Keratinocyte (primary cell): ENCODE measurements at places on chromosomes 3 and 15.
A peak's percentile ranks its signal among the peaks of the same experiment; 100 is the strongest.

GRCh38 chr15:90617668-90618097, 88.0 kb downstream of the CRTC3 start:
- no peak for DNase-seq

DNA sequence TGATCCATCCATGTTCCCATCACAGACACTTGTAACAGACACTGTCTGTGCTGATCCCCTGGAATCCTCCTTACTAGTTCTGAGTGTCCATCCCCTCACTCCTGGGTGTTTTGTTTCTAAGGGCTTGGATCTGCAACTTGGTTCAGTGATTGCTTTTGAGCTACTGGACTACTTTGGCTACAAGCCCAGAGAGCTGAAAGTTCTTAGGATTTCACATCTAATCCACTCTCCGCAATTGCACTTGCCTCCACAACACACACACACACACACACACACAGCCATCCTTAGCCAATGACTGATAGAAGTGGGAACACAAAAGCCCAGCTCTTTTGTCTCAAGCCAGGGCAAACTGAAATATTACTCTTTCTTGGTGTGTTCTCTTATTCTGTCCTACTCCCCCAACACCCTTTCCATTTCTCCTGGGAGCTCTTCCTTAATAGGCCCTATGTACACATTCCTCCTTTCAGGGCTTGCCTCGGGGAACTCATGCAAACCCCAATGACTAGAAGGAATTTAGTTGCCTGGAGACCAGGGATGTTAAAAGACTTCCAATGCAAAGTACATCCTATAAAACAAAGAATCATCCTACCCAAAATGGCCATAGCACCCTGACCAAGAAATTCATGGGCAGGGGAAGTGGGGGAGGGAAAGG, 206.1 kb upstream of the UBE2E2 start:
- no peak for DNase-seq

DNA sequence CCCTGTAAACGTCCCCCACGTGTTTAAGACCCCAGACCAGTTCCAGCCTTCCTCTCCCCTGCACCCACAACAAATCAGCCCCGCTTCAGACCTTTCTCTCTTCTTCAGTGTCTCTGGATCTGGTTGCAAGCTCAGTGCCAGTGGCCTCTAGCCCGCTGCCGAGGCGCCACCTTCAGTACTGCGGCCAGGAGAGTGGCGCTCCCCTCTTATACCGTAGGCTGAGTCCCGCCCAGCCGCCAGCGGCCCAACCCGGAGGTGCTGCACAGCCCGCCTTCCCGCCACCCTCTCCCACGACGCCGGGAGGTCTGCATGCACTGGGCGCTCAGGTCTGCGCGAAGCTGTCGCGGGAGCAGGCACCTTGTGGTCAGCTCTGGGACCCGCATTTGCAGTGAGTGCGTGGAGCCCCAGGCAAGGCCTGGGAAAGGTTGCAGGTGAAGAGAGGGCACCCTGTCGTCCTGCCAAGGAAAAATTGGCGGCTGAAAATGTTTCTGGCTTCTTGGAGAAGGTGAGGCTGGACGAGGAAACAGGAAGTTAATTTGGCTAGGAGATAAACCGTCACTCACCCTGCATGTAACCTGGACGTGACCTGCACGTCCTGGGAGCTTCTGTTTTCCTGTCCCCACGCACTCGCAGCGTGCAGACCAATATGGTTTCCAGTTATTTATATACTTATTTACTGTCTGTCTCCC, at the start of gene C2CD4B:
TSS of gene C2CD4B (minus strand) at position 182 of the 689 bp plus-strand sequence. CDS start 301 bp downstream, outside the sequence.
- no peak for DNase-seq

- DNase-seq: no peak
These were observed 1036.6 kb downstream of the IGSF11 start for GRCh38 chr3:117998071-117998470.

DNA sequence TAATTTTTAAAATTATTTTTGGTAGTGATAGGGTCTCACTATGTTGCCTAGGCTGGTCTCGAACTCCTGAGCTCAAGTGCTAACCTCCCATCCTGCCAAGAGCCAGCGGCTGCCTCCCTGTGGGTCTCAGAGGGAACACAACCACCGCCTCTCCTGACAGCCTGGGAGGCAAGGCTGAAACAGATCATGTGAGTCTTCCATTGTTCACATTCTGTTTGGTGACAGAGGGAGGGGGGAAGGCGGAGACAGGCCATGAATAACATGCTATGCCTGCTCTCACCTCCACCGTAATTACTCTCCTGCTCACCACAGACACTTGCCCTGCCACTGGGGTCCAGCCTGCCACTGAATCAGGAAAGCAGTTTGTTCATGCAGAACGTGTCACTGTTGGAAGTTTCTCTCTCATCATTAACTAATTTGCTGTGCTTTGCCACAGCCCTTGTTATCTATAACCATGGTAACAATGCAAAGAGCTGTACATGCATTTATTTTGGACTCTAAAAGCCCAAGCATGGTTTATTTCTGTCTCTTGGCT, 78.4 kb upstream of the RASGRF1 start:
- no peak for DNase-seq

DNA sequence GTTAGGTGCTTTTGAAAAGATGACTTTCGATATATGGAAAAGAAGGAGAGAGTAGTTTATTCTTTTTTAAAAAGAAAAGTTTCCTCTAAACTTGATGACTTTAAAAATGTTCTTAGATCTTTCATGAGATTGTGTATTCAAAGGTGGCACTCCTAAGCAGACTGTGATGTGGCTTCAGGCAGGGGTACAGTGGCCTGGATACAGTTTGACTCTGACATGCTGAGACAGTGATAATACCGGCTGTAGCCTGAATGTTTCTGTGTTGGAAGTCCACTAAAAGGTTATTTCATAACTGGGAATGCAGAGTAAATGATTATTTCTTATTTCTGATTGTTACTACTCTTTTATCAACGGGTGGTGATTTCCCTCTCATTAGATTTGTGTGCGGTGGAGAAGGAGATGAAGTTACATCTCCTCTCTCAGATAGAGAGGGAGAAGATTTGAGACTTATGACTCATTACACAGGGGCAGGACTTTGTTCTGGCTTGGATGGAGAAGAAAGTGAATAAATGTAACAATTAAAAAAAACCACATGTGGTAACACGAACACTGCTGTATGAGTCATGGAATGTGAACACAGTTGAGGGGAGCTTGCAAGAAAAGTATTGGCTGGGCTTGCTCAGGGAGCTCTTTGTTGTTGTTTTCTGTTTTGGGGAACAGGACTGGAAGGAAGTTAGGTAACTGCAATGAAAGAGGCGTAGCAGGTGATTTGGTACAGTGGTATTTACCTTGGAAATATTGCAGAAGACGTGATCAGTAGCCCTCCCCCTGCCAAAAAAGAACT, 21.6 kb downstream of the SPTSSB start:
- DNase-seq: peak; percentile 78

- peak; percentile 30 for DNase-seq
These were observed 13.2 kb downstream of the TNIK start for GRCh38 chr3:171446801-171447578.

DNA sequence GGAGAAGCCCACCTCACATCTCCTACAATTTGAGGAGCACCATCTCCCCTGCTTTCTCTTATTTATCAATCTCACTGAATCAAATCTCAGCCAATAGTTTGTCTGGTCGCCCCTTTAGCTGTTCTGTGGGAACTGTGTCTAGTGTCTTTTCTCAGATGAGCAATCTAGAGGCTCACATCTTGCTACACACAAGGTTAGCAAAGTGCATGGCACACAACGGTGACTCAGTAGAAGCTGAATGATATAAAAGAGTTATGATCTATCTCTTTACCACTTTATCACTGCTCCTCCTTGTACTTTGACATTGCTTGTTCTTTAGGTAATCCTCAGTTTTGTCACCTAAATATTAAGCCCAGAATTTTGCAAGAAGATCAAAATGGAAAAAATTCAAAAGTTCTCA, 16.8 kb upstream of the COLQ start:
- DNase-seq: no peak

DNA sequence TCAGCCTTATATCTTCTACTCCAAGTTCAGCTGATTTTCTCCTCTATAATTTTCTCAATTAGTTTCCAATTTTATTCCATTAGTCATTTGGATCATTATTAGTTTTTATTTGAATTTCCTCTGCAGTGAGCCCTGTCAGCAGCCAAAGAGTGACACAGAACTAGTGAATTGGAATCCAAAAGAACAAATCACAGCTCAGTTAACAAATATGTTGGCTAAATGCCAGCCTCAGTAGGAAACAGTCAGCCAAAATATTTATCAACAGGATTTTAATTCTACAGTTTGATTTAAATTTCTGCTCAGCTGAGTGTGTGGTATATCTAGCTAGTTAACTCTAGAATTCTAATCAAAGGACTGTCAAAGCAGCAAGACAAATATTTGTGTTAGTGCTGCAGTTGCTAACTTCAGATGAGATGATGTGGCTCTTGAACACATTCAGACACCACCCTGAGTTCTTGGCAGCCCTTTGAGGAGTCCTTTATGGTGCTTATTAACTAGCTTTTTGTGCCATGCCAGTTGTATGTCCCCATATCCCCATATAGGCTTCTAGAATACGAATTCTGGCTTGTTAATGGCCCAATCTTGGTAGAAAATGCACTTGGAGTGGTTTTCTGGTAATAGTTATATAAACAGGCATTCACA, 194.5 kb downstream of the CPNE4 start:
- DNase-seq: no peak

DNA sequence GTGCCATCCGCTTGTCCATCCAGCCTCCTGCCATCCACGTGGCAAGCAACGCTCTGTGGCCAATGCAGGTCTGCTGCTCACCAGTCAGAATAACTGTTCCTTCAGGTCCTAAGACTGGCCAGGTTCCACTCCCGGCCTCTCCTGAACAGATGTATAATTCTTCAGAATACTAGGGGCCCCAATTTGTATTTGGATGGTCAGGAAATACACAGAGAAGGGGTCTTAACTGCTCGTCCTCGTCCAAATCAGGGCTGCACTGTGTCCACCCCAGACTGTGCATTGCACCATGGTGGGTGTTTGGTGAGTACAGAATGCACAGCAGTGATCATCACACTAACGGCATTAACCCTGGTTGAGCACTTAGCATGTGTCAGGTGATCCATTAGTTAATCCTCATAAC, 46.0 kb downstream of the MINAR1 start:
- no peak for DNase-seq

- DNase-seq: no peak
These were observed 69.7 kb upstream of the CMSS1 start for GRCh38 chr3:99747915-99748314.

GRCh38 chr15:68449389-68449788, 17.4 kb upstream of the ITGA11 start:
- DNase-seq: no peak

DNA sequence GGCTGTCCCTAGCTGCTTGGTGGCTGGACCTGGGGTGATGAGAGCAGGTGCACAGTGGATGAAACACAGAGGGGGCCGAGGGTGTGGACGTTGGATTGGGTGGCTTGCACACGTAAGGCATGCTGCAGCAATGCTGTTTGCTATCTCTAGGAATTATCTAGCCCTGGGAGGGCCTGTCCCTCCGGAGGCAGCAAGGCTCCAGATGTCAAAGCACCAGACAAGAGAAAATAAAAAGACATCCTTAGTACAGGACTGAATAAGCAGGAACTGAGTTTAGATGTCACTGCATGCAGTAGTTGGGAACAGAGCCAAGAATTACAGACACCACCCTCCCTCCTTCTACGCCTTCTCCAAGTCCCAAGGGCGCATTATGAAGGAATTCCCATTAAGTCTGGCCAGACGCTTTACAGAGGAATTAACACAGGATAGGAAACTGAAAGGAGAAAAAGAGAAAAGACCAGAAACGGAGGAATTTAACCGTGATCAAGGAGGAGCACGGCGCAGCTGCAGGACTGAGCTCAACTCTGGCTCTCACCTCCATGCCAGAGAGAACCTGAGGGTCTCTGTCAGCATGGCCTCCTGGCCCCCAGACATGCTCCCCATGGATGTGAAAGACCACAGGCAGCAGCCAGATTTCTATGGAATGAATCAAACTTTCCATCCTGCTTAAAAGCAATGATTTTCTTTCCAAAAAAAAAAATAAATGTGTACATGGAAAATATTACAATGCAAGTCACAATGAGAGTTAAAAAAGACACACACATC, 13.8 kb downstream of the ATP10A start:
- DNase-seq: no peak

DNA sequence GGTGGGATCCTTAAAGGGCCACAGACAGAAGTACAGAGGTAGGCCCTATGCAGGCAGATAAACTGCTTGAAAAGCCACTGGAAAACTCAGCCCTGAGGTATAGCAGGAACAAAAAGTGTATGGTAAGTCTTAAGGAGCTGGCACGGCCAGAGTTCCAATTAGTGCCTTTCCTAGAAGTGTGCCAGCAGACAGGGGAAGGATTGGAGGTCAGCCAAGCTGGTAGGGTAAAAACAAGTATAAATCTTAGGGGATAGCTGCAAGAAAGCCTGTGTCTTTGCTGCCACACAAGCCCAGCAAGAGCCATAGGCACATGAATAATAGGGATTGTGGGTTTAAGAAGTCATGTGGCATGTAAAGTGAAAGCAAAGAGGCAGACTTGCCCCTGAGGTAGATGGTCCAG, 582.5 kb downstream of the PLOD2 start:
- DNase-seq: no peak

GRCh38 chr3:124768812-124769211, 38.6 kb downstream of the UMPS start:
- no peak for DNase-seq

- no peak for DNase-seq
These were observed 170.4 kb upstream of the IQSEC1 start for GRCh38 chr3:13243586-13243985.

- no peak for DNase-seq
These were observed 976 bp upstream of the NUP210 start for GRCh38 chr3:13420831-13421765.

GRCh38 chr15:38623744-38624143, 59.1 kb upstream of the RASGRP1 start:
- no peak for DNase-seq

DNA sequence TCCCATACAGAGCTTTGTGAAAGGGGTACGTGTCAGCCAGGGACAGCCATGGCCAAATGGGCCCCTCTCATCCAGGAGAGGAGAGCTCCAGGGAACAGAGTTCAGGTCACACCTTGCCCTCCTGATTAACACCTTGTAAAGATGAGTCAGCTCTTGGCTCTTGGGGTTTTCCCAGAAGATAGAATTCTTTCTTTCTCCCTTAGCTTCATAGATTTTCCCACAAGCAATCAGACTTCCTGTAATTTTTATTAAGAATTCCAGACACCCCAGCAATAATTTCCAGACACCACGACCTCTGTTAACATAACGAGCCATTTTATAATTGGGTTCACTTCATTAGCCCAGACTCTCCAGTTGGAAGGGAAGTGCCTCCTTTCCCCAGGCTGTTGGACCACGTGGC, 86.4 kb downstream of the LRTM1 start:
- DNase-seq: no peak

- no peak for DNase-seq
These were observed 12.5 kb upstream of the NR1D2 start for GRCh38 chr3:23932571-23932970.
